ENCODE measurements at places on chromosomes 12 and 14. TPM values are rescaled to one million over a fixed set of nuclear protein-coding genes. Genes with fewer than 3 reads are reported as not detected.
A peak's percentile ranks its signal among the peaks of the same experiment; 100 is the strongest.

Gene ARHGEF25
- total RNA-seq = 1.5 TPM

Gene SCAF11
- total RNA-seq = 45.7 TPM

Gene KLRD1
- 0.53 TPM for total RNA-seq

Gene PTPRQ
- total RNA-seq = 0.30 TPM

Gene NFATC4
- total RNA-seq = 1.4 TPM

Gene REM2
- 0.13 TPM for total RNA-seq

Gene C14orf132
- total RNA-seq = 4.7 TPM

Gene KSR2
- 0.03 TPM for total RNA-seq

Gene LRRC43
- total RNA-seq = 0.35 TPM

Gene RNF212B
- not detected for total RNA-seq

DNA sequence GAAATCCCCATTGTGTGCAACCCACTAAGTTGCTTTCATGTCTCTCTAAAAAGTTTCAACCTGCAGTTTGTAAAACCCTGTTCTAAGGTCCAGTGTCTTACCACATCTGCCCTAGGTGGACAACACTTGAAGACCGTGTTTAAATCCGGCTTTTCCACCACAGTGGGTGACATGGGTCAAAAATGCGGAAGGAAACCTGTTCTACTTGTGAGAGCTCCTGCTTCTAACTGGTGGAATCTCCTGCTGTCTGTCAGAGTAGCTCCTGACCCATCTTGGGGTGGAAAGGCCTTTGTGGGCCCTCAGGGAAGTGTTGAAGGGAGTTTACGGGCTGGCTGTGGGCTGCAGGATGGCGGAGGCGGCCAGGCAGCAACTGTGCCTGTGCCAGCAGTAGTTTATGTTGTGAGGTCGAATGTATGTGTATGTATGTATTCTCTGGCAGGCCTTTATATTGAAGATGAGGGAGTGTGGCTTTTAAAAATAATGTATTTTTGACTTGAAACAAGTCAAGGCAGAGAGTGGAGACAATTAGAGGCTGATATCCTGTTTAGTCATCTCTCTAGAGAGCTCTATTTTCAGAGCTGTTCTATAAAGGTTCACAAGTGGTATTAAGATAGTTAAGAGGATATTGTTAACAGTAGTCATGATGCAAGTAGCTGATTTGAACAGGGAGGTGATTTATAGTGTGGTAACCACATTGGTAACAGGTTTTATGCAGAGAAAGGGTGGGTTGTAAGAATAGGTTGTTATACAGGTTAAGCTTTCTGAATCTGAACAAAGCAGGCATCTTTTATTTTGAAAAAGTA lies 67.0 kb downstream of the PRKCH start:
- no peak for DNase-seq

- DNase-seq = no peak
Measured at GRCh38 chr12:76226397-76226796, 121.8 kb downstream of the BBS10 start.

DNA sequence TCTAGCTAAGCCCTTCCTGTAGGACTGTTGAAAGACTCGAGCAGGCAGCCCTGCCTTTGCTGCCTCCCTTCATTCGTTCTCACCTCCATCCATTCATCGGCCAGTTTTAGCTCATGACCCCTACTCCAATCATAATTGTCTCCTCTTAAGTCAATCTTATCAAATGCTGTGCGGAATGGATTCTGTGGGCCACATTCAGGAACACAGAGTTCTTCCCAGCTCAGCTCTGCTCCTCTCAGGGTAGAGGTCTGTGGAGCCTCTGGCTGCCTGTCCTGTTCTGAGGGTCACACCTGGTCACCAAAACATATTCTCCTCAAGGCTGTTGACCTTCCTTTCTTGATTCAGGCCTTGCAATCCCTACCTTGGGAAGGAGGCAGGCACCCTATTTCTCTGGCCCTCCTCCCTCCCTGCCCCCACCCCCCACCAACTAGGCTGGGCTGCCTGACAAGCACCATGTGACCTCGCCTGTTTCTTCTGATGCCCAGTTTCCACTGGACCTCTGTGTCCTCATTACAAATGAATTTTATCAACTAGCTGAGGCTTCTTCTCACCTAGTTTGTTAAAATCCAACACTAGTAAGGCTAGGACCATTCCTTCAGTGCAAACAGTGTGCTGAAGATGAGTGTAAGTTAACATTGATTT lies 3.5 kb downstream of the SMCO2 start:
- no peak for DNase-seq

- DNase-seq = no peak
Measured at GRCh38 chr12:3371018-3371417, 120.0 kb upstream of the PRMT8 start.

DNA sequence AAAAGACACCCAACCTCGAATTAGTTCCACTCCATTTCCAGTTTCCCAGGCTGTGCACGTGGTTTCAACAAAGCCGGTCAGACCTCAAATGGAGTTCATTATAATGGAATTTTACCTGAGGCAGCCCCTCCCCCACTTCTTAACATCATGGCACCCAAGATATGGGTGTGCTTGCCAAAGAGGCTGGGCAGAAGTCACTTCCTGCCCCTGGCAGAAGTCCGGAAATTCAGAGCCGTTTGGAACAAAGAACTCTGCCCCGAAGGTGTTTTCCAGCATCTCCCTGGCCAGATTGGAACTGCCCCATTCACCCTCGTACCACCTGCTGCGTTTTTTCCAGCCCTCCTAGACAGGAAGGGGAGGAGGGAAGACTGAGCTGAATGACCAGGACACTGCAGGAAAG lies 8.2 kb downstream of the VDR start:
- no peak for DNase-seq

DNA sequence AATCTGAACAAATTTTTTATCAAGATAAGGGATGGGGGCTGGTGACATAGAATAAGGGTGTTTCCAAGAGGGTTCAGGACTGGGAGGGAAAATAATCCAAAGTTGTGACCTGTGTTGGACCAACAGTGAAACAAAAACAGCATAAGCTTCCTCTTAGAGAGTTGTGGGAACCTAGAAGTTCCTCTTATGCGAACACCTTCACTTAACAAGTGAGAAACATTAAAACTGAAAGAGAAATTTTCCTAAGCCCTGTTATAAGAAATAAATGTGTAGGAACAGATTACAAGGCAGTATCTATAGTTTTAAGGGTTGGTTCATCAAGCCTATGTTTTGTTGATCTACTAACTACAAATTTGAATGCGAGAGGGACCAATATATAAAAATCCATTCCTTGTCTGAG lies 58.4 kb downstream of the LLPH start:
- no peak for DNase-seq

DNA sequence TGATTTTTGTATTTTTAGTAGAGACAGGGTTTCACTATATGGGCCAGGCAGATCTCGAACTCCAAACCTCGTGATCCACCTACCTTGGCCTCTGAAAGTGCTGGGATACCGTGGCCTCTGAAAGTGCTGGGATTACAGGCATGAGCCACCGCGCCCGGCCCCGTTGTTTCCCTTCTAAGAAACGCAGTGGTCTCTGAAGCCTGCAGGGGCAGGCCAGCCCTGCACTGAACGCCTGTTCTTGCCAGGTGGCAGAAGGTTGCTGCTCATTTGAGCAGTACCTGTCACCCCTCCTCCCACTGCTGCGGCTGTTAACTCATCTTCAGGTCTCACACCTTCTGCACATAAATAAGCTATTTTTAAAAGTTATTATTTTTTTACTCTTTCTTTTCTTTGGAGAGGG lies 24.3 kb downstream of the GPRC5A start:
- DNase-seq = no peak

- no peak for DNase-seq
Measured at GRCh38 chr14:21352587-21352986, 31.2 kb downstream of the SUPT16H start.

DNA sequence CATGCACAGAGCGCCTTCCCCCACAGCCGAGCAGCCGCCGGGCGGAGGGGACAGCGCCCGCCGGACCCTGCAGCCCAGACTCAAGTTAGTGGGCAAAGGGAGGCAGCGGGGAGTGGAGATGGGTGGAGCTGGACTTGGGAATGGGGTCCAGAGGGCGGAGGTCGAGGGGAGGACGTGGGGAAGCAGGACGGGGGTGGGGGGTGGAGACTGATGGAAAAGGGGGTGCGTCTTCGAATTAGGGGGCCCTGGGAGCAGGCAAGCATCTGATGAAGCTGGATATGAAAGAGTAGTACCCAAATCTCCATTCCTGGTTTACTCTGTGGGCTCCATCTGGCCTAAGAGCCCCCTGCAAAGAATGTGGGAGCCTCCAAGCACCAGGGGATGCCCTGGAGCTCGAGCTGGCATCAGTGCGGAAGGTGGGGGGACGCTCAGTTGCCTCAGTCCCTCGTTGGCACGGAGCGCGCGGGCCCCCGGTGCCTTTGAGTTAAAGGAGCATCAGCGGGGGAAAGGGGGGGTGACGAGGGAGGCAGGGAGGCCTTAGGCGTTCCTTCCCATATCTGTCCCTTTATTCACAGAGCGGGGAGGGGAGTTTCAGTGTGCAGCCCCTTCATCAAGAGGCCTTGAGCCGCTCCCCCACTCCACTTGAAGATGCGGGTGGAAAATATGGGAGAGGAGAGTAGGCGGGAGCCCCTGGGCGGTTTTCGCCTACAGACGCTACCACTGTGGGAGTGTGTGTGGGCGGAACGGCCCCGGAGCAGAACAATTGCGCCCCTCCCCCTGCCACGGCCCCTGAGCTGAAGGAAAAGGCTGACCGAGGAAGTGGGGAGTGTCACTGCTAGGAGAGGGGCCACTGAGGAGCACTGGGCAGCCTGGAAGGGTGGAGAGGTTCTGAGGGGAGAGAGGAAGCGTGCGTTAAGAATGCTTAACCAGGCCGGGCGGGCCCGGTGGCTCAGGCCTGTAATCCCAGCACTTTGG lies 644 bp downstream of the NAB2 start:
- peak; percentile 80 for DNase-seq

- DNase-seq = no peak
Measured at GRCh38 chr12:128810182-128811127, 13.3 kb downstream of the SLC15A4 start.

DNA sequence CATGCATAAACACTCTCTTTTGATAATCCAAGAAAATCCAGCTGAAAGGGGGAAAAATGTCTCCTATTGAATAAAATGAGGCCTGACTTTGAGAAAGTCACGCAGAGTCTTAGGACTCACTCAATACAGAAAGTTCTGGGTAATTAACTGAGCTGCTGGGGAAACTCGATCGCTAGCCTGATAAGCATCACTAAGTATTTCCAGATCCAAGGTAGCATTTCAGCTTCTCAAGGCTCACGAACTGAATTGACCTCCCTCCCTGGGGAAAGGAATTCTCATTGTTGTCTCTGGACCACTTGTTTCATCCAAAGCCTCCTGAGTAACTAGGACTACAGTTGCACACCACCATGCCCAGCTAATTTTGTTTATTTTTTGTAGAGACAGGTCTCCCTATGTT lies 13.8 kb upstream of the ANAPC5 start:
- DNase-seq = no peak

- DNase-seq = no peak
Measured at GRCh38 chr14:86756521-86757190, 1226.7 kb downstream of the FLRT2 start.

GRCh38 chr14:91273885-91274273 lies 29.4 kb upstream of the GPR68 start:
- no peak for DNase-seq

GRCh38 chr14:48725051-48725734 lies 861.0 kb downstream of the RPS29 start:
- no peak for DNase-seq

DNA sequence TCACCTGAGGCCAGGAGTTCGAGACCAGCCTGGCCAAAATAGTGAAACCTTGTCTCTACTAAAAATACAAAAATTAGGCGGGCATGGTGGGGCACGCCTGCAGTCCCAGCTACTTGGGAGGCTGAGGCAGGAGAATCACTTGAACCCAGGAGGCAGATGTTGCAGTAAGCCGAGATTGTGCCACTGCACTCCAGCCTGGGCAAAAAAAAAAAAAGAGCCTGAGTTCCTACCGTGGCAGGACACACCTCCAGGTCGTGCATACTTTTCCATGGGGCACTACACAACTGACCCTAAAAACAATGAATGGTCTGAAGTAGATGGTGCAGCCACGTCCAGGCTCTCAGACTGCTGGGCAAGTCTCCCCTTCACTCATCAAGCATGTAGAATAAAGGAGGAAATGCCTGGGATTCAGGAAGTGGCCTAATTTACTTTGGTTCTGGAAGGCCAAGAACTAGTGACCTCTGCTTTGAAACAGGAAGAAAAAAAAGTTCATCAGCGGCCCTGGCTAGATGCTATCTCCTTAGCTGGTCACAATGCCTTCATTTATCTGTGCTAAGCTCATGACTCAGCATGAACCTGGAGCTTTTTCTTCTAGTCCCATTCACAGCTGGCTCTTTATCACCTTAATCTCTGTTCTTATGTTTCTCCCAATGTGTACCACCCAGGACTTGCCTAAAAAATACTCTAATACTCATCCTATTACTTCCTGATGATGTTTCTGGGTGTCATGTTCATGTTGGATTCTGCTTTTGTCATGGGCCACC lies 55.8 kb upstream of the OR6J1 start:
- DNase-seq = no peak

DNA sequence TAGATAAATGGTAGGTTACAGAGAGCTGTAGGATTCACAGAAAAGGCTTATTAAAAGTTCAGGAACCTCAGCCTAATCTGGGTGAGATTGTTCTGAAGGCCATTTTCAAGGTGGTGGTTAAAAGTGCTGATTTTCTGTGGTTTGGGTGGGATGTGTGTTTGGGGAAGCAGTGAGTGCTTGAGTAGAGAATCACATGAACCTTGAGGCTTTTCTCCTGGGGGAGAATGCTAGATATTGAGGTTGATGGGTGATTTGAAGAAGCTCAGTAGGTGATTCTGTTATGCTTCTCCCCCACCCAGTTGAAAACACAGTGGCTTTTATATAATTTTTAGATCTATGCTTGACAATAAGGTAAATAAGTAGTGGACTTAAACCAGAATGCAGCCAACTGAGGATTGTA lies 420.9 kb downstream of the PCNX1 start:
- no peak for DNase-seq

GRCh38 chr12:13193505-13194231 lies 2.9 kb upstream of the EMP1 start:
- DNase-seq = no peak

- no peak for DNase-seq
Measured at GRCh38 chr14:43647302-43647701, 859.8 kb downstream of the FSCB start.

DNA sequence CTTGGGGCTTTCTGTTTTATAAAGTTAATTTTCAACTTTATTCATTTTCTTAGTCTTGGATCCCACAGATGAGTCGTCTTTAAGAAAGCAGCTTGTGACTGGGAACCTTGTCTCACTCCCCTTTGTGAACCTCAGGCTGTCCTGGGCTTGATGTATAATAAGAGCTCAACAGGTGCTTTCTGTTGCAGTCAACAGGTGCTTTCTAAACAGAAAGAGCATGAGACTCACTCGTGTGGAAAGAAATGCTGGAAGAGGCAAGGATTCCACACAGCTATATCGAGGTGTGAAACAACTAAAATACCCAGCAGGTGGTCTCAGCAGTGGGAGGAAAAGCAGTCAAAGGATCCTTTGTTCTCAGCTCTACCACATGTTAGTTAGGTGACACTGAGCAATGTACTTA lies 398.9 kb downstream of the EGLN3 start:
- no peak for DNase-seq

GRCh38 chr12:101772012-101772775 lies 32.9 kb upstream of the SYCP3 start:
- no peak for DNase-seq
